Muscle of leg (tissue), 16 donors: ENCODE measurements at places on chromosomes 13 and 19. TPM values are rescaled to one million over a fixed set of nuclear protein-coding genes. Genes with fewer than 3 reads are reported as not detected.
A peak's percentile ranks its signal among the peaks of the same experiment; 100 is the strongest.

DNA sequence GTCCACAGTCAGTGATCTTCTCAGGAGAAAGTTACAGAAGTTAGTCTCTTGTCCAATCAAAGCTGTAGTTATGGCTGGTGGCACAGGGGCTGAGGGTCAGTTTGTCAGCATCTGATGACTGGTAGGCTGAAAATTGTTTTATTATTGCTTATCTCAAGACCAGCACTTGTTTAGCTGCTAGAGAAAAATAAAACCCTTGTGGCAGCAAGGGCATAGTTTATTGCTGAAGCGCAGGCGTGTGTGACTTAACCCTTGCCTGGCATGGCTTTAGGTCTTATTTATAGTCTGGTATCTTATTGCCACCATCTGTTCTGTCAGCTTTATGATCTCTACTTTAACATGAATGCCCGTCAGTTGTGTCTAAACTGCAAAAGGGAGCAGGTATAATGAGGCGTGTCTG, 154.7 kb downstream of the USP12 start:
- peaks cover 6% of the 10 kb centered on the region for H3K4me1 ChIP-seq
- no peaks in the 10 kb centered on the region for H3K36me3 ChIP-seq
- H3K27me3 ChIP-seq, result peaks cover 2% of the 10 kb centered on the region
- peak; percentile 31 for DNase-seq
- peak overlapping the region; percentile 54 for H3K27ac ChIP-seq

- H3K27ac ChIP-seq, result no peak overlapping the region
- no peaks in the 10 kb centered on the region for H3K27me3 ChIP-seq
- H3K4me3 ChIP-seq, result no peak overlapping the region
- H3K4me1 ChIP-seq, result peaks cover 34% of the 10 kb centered on the region
- H3K36me3 ChIP-seq, result no peaks in the 10 kb centered on the region
- no peak for DNase-seq
Measured at GRCh38 chr19:16297575-16298178, 26.9 kb upstream of the KLF2 start.

GRCh38 chr13:99027260-99027659, 49.4 kb upstream of the DOCK9 start:
- H3K27ac ChIP-seq, result no peak overlapping the region
- no peak overlapping the region for H3K4me3 ChIP-seq
- H3K36me3 ChIP-seq, result no peaks in the 10 kb centered on the region
- no peaks in the 10 kb centered on the region for H3K27me3 ChIP-seq
- H3K4me1 ChIP-seq, result peaks cover 2% of the 10 kb centered on the region

SLC46A3 gene
- 1.4 TPM for total RNA-seq
